ENCODE measurements at places on chromosomes 11 and 22.

GRCh38 chr22:29456211-29456671, 17.9 kb downstream of the RFPL1 start:
- DNase-seq: no peak

- no peak for DNase-seq
Measured at GRCh38 chr11:2188745-2189144, 17.1 kb upstream of the TH start.

DNA sequence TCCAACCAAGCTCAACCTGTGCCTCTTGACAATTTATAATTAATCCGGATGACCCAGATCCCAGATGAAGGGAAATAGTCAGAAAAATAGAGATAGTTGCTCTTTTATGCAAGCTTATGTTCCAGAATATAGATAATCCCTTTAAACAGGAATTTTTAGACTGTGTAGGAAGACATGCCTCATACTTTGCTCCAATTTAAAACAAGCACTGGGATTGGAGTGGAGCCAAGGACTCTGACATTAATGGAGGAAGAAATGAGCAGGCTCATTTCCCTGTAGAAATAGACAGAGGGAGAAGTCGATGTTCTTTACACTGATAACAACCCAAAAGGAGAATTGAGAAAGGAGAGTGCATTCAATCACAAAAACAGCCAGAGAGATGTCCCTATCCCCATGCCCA, 70.1 kb upstream of the LRRC55 start:
- DNase-seq: no peak

GRCh38 chr11:1943576-1943975, 3.6 kb upstream of the MRPL23 start:
- DNase-seq: no peak

DNA sequence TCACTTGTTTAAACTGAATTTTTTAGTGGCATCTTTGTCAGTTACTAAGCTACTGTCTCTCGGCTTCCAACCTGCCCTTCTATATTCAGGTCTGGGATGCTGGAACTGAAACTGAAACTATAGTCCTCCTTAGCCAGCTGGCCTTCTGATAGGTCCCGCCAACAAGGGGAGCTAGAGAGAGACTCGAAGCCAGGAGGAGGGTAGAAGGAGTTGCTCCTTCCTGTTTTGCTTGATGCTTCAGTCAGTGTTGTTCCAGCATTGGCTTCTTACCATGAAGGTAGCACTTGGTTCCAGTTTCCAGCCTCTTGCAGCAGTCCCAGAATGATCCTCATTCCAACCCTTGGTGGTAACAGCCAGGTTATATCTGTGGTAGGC, 32.9 kb upstream of the HORMAD2 start:
- peak; percentile 59 for DNase-seq

DNA sequence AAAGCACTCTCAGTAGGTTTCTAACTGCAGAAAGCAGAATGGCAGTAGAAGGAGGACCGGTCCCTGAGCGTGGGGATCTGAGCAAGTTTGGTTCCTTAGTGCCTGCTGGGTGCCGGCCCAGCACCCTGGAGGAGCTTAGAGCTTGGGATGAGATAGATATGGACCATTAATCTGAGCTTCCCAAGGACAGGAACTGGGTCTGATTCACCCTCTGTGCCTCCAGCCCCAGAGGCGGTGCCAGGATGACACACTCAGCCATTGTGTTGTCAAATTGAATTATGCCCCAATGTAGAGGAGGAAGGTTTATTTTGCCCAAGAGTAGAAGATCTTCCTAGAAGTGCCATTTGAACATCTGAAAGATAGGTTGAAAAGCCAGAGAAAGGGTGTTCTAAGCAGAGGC, 4.3 kb downstream of the ZC3H7B start:
- DNase-seq: peak; percentile 85

GRCh38 chr11:10653946-10654810, 39.4 kb downstream of the IRAG1 start:
- peak; percentile 48 for DNase-seq

GRCh38 chr11:23112390-23112789, 252.1 kb upstream of the CCDC179 start:
- no peak for DNase-seq

- DNase-seq: no peak
Measured at GRCh38 chr22:27627901-27628300, 173.7 kb downstream of the MN1 start.

GRCh38 chr11:103673773-103674172, 362.7 kb upstream of the DDI1 start:
- DNase-seq: no peak

DNA sequence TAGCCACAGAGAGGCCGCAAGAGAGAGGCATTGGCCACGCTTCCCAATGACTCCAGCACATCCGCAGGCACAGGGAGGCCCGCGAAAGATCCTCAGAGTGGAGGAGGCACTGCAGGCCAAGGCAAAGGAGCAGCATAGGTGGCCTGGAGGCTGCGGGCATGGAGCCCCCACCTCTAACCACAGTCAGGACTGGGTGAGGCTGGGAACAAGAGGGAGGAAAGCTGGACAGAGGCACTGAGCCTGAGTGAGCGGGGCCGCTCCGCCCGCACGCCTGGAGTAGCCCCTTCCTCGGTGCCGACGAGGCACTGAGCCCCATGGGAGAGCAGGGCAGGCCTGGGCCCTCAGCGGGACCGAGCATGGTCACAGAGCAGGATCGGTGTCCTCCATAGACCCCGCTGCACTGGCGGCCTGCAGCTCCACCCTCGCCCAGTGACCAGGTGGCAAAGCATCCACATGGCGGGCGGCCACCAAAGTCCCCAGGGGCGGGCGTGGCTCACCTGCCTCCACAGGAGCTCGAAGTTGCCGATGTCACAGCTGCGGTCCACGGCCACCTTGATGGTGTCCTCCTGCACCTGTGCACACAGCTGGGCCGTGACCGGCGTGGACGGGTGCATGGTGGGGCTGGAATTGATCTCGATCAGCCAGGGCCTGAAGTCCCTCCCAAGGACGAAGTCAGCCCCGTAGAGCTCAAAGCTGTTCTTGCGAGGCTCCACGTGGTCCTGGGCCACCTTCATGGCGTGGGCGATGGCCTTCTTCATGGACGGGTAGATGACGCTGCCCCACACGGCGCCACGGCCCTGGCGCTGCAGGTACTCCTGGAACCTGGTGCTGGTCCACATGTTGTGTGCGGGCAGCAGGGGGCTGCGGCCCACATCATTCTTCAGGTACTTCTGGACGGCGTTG, 18.9 kb upstream of the IL17REL start:
- no peak for DNase-seq

DNA sequence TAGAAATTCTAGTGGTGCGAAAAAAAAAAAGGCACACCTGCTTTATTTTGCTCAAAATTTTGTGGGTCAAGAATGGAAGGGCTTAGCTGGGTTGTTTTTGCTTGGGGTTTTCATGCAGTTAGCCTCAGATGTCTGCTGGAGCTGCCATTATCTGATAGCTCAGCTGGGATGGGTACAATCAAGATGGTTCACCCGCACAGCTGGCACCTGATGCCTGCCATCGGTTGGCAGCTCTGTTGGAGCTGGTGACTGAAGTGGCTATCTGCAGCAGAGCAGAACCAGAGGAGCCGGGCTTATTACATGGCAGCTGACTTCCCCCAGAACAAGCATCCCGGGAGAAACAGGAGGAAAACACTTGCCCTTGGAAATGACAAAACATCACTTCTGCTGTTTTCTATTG, 12.1 kb upstream of the ELFN2 start:
- no peak for DNase-seq

- DNase-seq: no peak
Measured at GRCh38 chr22:36330655-36331305, 57.0 kb downstream of the MYH9 start.

DNA sequence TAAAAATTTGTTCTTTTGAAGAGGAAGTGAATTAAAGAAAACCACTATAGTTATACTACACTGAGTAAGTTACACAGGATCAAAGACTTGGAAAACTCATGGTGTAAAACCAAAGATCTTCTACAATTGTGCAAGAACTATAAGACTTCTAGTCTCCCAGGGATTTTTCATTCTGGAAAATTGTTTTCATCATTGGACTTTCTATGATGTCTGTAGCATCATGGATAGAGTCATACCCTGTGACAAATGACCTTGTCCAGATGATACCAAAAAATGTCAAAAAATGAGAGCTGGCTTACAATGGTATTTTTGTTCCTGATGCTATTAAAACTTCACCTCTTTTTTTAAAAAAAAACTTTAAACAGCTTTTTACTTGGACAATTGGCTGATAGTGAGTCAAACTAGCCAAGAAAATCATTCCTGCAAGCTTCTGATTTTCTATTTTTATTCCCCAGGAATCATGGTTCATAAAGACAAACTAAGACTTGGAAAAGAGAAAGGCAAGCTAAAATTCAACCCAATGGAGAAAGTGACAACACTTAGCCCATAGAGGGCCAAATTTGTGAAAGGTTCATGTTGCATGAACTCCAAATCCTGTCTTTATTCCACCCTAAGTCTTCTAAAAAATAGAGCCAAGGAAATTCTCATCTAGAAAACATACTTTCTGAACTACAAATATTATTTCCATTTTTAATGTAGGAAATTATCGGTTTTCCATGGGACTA, 30.7 kb downstream of the ME3 start:
- no peak for DNase-seq

DNA sequence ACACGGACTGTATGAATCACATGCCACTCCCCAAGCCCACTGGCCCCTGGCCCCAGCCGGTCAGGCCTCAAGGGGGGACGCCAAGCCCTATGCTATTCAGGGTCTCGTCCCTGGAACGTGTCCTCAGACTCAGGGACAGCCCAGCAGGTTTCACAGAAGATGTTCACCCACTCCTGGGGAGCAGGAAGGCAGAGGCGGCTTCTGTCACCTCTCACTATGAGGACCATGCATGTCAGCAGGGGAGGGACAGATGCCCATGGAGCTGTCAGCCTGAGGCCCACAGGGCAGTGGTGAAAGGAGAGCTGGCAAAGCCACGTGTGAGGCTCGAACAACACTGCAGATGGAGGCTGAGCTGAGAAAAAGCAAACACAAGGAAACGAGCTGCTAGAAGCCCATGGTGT, 192.0 kb downstream of the SHANK2 start:
- no peak for DNase-seq

DNA sequence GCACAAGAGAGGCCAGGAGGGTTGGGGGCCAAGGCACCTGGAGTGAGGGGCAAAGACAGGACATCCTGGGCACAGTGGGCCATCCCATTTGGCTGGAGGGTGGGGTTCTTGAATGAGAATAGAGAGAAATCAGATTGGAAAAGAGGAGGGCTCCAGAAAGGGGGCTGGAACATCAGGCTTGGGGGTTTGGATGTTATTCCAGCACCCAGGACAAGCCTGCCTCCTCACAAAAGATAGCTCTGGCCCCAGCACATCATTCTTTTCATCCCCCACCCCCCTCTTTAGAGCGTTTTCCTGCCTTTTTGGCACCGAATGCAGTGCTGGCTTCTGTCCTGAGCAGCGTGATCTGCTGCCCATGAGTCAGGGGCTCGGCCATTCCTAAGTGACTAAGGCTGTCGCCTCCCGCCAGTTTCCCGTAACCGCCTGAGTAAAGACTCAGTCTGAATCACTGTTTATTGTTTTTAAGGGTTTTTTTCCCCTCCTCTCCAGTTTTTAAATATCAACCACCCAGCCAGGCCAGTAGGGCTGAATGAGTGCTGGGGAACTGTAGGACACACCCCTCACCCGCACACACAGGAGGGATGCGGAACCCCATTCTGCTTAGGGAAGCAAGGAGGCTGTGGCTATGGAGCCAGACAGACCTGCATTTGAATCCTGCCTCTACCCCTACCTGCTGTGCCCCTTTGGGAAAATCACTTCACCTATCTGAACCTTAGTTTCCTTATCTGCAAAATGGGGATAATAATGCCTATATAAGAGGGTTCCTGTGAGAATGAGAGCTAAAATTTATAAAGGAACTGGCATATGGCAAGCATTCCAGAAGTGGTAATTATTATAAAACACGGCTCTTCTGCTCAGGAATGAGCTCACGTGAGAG, 32.4 kb upstream of the NAV2 start:
- peak; percentile 95 for DNase-seq

GRCh38 chr11:71787098-71787823, 45.7 kb upstream of the DEFB108B start:
- peak; percentile 90 for DNase-seq

- no peak for DNase-seq
Measured at GRCh38 chr11:10371926-10372641, 67.2 kb downstream of the ADM start.

- no peak for DNase-seq
Measured at GRCh38 chr11:129222158-129222557, 30.0 kb upstream of the ARHGAP32 start.

- no peak for DNase-seq
Measured at GRCh38 chr11:6570691-6571427, 32.6 kb downstream of the RRP8 start.

- no peak for DNase-seq
Measured at GRCh38 chr11:61866231-61866957, 25.0 kb downstream of the FADS3 start.

- no peak for DNase-seq
Measured at GRCh38 chr22:49534386-49534785, 293.3 kb downstream of the BRD1 start.

DNA sequence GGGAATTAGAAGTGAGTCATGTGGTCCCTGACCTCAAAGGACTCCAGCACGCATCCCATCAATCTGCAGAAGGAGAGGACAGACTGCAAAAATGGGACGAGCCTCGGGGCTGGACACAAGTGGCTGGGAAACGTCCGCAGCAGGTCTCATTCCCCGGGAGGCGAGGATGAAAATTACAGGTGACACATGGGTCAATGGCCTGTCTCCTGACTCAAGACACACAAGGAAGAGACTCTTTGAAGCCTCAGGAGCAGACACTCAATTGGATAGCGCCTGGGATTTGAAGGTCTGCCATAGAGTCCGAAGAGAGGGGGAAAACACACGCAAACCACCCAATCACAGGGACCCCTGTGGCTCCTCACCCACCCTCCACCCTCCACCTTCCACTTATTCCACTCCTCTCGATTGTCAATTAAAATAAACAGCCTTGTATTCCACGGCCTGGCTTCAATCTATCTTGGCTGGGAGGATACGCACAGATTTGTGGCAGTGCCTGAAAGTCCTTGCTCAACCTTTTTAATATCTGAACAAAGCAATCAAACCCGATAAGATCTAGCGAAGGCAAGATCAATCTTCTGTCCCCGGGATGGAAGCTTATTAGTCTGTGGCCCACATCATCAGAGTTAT, 101.8 kb upstream of the CADM1 start:
- peak; percentile 10 for DNase-seq

DNA sequence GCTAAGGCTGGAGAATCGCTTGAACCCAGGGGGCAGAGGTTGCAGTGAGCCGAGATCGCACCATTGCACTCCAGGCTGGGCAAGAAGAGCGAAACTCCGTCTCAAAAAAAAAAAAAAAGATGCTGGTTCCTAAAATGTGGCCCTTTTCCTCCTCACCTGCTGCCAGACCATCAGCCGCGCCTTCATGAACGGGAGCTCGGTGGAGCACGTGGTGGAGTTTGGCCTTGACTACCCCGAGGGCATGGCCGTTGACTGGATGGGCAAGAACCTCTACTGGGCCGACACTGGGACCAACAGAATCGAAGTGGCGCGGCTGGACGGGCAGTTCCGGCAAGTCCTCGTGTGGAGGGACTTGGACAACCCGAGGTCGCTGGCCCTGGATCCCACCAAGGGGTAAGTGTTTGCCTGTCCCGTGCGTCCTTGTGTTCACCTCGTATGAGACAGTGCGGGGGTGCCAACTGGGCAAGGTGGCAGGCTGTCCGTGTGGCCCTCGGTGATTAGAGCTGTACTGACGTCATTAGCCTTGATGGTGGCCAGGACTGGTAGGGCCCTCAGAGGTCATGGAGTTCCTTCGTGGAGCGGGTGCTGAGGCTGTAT, 50.7 kb upstream of the PPP6R3 start:
- no peak for DNase-seq
